ENCODE measurements at places on chromosomes 13 and 19.
A peak's percentile ranks its signal among the peaks of the same experiment; 100 is the strongest.

DNA sequence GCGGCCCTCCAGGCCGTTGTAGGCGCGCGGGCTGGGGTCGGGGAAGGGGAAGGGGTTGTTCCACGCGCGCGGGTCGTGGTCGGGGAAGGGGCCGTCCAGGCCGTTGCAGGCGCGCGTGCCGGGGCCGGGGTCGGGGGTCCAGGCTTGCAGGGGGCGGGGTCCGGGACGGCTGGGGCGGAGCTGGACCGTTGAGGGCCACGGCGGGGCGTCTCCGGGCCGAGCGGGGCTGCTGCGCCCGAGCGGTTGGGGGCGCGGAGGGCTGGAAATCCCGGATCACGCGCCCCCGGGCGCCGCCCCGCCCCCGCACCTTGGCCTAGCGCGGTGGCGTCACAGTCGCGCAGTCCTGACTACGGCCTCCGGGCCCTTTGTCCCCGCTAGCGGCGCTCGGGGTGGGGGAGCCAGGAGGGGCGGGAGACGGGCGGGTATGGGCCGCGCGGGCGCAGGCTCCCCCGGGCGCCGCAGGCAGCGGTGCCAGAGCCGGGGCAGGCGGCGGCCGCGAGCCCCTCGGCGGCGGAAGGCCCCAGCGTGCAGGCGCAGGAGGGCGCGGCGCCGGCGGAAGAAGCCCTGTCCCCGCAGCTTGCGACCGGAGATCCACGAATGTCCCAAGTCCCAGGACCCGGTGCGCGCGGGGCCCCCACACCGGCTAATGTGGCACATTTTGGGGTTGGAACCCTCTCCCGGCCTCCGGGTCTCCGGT lies 665 bp downstream of the GPX4 start:
- DNase-seq = no peak

DNA sequence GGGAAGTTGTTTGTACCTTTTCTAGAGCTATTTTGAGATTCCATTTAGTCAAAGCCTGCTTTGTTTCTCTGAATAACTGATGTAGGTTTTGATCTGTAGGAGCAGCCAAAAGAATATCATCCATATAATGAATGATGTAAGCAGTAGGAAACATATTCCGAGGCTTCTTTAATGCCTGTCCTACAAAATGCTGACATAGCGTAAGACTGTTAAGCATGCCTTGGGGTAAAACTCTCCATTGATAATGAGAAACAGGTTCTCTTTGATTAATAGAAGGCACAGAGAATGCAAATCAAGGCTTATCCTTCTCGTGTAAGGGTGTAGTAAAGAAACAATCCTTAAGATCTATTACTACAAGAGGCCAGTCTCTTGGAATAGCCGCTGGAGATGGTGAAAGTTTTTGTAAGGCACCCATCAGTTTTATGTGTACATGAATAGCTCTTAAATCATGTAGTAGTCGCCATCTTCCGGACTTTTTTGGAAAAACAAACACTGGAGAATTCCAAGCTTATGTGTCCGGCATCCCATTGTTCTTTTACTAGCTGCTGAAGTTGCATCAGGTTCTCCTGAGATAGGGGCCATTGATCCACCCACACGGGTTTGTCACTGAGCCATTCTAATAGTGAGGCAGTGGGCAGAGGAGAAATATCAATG lies 13.5 kb downstream of the FPR3 start:
- DNase-seq = no peak

- peak; percentile 81 for DNase-seq
These were observed 785.8 kb upstream of the SLC10A2 start for GRCh38 chr13:103852036-103852435.

DNA sequence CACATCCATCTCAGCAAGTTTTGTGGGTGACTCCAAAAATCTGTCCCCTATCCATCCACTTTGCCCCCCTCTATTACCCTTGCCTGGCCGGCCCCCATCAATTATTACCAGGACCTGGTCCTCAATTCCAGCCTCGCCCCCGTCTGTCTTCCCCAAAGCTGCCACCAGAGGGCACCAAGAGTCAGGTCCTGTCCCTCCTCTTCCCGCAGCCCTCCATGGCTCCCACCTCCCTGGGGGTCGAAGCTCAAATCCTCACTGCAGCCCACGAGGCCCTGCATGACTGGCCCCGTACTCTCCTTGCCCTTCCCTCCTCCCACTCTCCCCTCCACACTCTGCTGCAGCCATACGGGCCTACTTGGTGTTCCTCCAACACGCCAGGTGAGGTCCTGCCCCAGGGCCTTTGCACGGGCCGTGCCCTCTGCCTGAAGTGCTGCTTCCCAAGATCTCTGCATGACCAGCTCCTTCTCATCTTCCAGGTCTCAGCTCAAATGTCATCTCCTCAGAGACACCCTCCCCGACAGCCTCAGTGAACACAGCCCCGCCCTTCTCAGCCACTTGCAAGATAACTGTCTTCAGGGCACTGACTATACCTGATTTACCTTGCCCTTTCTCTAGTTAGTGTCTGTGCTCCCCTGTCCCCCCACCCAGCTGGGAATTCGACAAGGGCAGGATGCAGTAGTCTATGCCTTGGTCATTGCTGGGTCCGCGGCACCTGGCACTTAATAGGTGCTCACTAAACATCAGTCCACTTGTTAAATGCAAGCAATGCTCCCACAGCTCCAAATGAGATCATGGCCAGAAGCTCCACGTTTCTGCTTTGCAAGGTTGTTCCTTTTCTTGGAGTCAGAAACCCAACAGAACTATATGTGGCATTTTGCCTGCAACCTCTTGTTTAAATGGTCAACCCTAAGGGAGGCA lies 16.8 kb upstream of the SEMA6B start:
- DNase-seq = peak; percentile 62

- no peak for DNase-seq
These were observed 45.3 kb downstream of the SLAIN1 start for GRCh38 chr13:77742801-77743200.

GRCh38 chr13:32381539-32381938 lies 46.4 kb downstream of the N4BP2L1 start:
- DNase-seq = peak; percentile 2

- DNase-seq = no peak
These were observed 1881.5 kb upstream of the PCDH20 start for GRCh38 chr13:63297163-63297562.

- no peak for DNase-seq
These were observed 214.5 kb downstream of the ABCC4 start for GRCh38 chr13:95086761-95087160.

GRCh38 chr13:23856008-23856750 lies 33.0 kb downstream of the MIPEP start:
- DNase-seq = no peak

DNA sequence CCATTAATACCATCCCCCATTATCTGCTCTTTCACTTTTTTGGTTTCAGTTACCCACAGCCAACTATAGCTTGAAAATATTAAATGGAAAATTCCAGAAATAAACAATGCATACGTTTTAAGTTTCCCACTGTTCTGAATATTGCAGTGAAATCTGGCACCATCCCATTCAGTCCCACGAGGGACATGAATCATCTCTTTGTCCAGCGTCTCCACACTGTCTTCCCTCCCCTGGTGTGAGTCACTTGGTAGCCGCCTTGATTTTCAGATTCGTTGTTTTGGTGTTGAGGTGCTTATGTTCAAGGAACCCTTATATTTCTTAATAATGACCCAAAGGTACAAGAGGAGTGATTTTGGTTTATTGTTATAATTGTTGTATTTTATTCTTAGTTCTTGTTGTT lies 246.1 kb downstream of the DCT start:
- DNase-seq = peak; percentile 5

DNA sequence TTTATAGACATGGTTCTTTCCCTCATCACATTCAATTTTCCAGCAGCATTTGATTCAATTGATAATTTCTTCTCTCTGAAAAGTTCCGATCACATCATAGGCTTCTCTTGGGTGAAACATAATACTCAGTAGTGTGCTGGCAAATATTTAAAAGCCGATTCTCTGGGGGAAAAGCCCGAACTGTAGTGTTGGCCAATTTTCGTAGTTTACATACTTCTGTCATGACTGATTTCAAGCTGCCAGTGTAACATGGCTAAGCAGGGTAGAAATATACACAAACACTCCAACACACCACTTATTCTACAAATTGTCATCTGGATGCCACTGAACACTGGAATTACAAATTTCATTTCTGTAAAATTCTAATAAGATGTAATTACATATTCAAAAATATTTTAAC lies 56.1 kb upstream of the FREM2 start:
- peak; percentile 48 for DNase-seq

DNA sequence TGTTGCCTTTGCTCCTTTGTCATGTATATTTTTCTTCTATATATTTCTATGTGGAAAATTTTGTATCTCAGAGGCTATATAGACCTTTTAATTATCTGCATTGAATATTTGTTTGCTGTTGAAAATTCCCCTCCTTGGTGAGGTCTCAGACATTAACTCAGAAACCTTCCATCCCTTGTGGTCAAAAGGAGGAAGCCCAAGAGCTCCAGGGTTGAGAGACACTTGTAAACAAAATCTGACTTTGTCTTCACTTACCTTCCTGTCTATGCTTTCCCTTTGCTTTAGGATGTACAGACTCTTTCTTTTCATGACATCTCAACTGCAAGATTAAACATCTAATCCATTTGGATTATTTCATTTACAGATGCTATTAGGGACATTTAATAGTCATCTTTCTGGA lies 157.5 kb downstream of the PCDH20 start:
- DNase-seq = no peak

DNA sequence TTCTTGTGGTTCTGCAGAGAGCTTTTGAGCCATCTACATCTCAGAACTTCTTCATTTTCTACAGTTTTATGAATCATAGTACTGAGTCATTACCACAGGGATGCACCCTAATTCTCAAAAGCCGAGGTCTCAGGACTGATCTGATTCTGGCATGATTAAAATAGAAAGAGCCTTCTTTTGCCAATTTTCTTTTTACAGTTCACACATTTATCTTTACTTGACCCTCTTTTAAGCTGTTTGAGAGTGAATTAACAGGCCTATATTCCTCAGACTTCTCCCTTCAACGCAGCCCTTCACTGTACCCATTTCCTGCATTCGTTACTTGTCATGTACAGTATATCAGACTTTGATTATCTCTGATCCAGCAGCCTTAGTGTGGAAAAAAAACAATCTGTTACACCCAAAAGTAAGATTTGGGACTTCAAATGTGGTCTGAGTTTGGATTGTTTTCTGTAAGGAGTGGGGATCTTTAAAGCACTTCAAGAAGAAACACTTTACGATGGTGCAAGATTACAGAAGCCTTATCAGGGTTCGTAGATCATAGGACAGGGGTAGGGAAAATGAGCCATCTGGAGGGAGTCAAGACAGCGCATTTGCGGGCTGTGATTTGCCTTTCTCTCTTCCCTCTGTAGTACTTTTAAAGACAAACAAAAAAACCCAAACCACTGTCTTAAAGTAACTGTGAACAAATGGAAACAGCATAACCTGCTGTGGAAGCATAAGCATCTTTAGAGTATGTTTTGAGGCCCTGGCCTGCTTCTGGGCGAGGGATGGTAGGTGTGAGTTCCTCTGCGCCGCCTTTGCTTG lies 15.3 kb upstream of the GPR183 start:
- DNase-seq = no peak

- peak; percentile 48 for DNase-seq
These were observed 101.1 kb downstream of the DNAJC15 start for GRCh38 chr13:43124490-43124889.

GRCh38 chr13:78238911-78239310 lies 320.3 kb upstream of the EDNRB start:
- DNase-seq = no peak

DNA sequence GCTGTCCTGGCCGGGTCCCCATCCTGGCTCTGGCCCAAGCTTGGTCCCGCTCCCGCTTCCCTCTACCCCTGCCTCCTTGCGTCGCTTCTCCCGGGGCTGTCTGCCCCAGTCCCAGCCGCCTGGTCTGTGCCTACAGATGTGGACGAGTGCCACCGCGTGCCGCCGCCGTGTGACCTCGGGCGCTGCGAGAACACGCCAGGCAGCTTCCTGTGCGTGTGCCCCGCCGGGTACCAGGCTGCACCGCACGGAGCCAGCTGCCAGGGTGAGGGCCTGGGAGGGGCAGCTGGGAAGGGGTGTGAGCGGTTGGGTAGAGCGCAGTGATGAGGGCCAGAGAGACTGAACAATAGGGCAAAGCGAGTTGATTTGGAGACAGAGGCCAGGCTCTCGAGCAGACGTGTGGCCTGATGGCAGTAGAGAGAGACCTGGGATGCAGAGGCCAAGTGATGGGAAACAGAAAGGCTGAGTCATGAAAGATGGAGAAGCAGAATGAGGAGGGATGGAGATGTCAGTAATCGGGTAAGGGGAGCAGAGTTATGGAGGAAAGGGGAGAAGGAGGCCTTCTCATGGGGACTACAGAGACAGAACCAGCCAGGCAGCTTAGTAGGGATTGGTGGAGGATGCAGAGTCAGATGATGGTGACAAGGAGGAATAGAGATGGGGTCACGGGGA lies 9.4 kb downstream of the LTBP4 start:
- DNase-seq = no peak

DNA sequence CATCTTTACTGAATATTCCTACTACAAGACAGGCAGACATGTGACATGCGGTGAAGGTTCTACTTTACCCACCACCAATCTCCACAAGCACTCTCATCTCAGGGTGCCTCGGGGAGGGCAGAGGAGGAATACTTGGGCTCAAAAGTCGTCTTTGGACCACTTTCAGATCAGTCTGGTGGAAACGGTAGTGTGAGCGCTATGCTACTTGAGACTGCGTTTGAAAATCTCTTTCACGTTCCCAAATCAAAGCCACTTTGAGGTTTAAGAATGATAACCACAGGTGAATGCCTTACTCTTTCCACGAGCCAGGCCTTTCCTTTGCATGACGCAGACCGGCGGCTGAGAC lies 1.5 kb upstream of the SOX1 start:
- DNase-seq = no peak

DNA sequence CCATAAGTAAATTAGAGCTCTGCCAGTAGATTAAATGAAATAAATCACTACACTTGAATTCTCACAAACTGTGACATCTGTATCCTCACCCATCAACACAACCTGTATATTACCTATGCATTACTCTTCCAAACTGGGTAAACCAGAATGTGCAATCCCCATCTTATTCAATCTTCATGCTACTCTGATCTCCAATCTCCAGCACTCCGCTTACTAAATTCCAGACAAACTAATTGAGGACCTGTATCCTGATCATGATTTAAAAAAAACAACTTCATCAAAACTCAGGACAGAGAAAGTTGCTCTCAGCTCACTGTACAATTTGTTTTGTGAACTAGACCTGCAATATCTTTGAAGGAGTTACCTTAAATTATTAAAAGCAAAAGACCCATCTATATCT lies 74.4 kb downstream of the FOXO1 start:
- DNase-seq = no peak

GRCh38 chr19:48500830-48501493 lies 10.7 kb downstream of the LMTK3 start:
- no peak for DNase-seq

GRCh38 chr13:65843314-65843731 lies 1386.8 kb downstream of the PCDH9 start:
- DNase-seq = no peak

DNA sequence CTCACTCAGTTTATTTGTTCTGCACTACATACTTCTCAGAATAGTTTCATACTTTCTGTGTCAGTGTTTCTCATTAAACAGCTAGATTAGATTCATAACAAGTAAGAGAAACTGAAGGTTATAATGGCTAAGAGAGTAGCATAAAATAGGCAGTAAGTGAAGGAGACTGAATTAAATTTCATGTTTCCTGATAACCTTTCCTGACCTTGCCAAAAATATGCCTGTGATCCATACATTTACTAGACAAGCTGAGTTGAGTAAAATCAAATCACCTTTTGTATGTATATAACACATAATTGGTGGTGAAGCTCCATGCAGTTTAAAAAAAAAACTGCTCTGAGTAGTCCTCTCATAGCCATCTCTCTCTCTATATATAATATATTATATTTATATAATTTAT lies 545.3 kb upstream of the PCDH20 start:
- DNase-seq = no peak

Data from NCI-H446 (cell line).